ENCODE measurements at places on chromosomes 2 and 18.

- DNase-seq: no peak
Observed at GRCh38 chr2:227340106-227340505, 15.1 kb downstream of the MFF start.

DNA sequence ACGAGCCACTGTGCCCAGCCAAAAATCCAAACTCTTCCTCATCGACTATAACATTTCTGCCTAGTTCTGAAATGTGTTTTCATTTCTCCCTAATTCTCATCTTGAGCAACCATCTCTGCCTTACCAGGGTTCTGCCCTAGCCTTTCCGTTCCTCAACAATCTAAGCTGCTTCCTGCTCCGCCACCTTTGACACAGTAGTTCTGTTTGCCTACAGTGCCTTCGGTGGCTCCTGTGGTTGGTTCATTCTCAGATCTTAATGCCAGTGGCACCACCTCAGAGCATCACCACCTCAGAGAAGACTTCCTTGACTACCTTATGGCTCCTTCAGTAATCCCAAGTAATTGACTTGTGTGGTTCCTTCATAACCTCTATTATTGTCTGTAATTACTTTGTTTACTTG, 3.8 kb downstream of the SOCS6 start:
- DNase-seq: no peak

DNA sequence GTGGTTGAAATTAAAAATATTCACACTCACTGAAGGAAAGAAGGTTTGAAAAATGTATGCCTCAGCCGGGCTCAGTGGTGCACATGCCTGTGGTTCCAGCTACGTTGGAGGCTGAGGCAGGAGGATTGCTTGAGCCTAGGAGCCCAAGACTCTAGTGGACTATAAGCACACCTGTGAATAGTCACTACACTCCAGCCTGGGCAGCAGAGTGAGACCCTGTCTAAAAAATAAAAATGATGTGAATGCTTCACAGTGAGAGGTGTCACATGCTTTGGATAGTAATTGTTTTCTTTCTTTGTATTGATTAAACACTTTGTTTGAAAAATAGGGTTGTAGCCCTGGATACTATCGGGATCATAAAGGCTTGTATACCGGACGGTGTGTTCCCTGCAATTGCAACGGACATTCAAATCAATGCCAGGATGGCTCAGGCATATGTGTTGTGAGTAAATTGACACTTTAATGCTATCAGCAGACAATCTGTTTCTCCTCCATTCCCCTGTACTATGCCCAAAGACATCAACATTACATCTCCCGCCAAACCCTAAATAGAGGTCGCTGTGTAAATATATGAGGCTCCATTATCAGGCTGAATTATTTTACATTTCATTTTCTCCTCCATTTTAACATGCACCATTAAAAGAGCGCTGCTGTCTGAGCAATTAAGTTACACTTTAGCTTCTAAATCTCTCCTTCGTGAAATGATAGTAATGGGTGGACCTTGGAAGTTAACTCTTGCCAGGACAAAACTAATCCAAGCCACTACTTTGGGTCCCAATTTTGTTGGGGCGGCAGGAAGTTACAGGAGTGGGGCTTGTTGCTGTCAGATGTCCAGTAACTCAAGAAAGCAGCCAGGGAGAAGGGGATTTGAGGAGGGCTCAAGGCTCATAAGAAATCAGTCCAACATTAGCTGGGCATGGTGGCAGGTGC, 138.3 kb upstream of the TTC39C start:
- no peak for DNase-seq

DNA sequence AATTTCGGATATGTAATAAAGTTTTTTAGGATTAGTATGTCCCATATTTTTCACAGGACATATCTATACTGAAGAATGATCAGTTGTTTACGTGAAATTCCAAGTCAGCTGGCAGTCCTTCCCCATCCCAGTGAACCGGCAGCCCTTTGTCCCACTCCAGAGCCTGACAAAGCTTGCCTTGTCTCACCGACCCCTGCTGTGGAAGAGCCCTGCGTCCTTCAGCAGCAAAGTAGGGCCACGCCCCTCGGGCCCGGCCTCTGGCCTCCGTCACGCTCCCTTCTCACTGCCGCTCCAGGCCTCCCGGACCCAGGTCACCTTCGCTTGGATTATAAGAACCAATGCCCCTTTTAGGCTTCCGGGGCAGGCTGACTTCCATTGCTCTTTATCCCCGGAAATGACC, 89.8 kb upstream of the TGIF1 start:
- peak; percentile 70 for DNase-seq

DNA sequence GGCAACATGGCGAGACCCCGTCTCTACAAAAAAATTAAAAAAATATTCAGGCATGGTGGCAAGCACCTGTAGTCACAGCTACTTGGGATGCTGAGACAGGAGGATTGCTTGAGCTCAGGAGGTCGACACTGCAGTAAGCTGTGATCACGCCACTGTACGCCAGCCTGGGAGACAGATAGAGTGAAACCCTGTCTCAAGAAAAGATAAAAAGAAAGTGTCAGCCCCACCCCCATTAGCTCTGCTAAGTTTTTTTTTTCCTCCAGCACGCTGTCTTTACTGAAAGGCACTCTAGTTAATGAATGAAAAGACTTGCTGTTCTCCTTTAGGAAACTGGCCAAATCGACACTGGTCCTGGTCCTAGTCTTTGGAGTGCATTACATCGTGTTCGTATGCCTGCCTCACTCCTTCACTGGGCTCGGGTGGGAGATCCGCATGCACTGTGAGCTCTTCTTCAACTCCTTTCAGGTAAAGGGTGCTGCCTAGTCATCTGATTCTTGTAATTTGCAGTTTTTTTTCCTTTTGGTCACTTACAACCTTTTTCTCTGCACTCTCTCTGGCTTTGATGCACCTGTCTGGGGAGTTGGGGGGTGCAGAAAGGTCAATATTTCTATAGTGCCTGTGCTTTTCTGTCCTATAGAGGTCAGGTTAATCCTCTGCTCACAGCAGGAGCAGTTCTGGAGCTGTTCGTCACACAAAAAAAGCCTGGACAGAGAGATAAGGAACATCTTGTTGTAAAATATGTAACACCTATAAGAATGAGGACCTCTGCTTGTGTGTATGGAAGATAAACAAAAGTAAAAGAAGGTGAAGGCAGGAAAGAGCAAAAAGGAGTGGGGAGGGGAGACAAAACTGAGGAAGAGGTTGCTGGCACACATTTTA, 82.3 kb downstream of the PTH2R start:
- peak; percentile 23 for DNase-seq

DNA sequence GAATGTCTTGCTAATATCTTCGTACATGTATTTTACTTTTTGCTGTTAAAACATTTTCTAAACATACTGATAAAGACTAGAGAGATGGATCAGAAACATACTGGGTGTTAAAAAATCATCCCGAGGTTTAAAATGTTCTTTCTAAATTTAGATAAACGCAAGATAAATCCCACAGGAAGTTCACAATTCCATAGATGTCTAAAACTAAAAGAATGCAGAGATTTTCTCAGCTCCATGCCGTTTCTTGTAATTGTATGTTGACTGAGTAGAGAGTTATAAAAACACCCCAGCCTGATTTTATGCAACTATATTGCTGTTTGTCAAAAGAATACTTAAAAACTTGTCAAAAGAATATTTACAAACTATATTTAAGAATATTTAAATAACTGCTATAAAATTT, 455.7 kb downstream of the ARHGAP15 start:
- DNase-seq: no peak

GRCh38 chr2:234404957-234405356, 91.9 kb downstream of the ARL4C start:
- no peak for DNase-seq

DNA sequence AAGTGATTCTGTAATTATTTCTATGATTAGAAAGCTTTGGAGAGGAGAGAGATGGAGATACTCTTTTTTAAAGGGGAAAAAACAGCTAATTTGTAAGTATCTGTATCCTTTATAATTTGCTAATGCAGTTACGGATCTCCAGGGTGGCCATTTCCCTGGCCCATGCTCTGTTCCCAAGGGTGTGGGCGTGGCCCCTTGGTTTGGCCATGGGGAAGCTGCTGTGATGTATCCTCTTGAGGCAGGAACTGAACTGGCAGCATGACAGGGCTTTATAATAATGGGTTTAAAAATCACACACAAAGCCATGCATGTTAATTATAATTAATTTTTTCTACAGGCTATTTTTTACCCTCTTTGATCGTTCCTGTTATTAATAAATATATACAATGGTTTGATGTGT, 27.0 kb downstream of the TRAPPC12 start:
- DNase-seq: no peak

- no peak for DNase-seq
Observed at GRCh38 chr2:239278361-239278760, 122.5 kb downstream of the HDAC4 start.

DNA sequence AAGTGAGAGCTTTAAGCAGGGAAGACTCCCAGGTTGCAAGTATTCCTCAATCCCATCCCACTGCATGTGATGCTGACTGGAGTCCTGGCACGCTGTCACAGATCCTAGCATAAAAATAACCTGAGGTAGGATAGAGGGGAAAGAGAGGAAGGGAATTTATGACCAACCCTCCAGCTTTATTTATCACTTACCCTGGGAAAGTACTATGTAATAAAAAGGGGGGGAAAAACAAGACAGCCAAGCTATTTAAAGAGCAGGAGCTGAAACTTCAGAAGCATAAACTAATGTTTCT, 122.2 kb downstream of the SLC8A1 start:
- no peak for DNase-seq

DNA sequence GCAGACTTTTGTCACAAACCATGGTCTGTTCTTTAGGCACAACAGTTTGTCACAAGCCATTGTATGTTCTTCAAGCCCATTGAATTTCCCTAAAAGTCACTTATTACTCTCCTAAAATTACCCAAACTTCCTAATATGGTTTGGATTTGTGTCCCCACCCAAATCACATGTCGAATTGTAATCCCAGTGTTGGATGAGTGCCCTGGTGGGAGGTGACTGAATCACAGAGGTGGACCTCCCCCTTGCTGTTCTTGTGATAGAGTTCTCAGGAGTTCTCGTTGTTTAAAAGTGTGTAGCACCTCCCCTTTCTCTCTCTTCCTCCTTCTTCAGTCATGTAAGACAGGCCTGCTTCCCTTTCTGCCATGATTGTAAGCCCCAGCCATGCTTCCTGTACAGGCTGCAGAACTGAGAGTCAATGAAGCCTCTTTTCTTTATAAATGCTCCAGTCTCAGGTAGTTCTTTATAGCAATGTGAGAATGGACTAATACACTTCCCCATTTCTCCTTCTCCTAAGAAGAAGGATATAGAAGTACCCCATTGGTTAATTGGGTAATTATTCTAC, 11.2 kb upstream of the GYPC start:
- DNase-seq: no peak

- no peak for DNase-seq
Observed at GRCh38 chr2:17245906-17246305, 272.3 kb downstream of the RAD51AP2 start.

- DNase-seq: no peak
Observed at GRCh38 chr2:231199219-231199618, 788 bp downstream of the ARMC9 start.

DNA sequence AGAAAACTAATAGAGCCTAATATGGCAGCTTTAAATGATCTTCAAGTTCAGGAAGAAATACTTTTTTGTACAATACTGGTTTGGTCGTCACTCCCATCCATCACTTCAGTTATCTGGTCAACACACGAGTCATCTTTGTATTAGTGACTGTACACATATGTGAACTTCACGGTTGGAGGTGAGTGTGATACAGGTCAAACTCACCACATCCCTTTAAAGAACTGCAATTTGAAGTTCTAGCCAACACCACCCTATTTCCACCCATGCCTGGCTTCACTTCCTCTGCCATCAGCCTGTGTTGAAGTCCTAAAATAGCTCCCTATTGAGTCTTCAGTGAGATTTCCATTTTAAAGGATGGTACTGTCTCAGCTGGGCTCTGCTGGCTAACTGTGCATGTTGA, 361.9 kb downstream of the TXNL1 start:
- no peak for DNase-seq

DNA sequence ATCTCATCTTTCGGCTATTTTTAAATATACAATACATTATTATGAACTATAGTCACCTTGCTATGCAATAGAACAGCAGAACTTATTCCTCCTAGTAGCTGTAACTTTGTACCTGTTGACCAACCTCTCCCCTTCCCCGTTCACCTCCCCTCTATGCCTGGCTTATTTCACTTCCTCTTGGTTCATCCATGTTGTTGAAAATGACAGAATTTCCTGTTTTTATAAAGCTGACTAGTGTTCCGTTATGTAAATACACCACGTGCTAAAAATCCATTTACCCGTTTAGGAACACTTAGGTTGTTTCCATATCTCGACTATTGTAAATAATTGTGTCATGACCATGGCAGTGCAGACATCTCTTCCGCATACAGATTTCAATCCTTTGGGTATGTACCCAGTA, 10.3 kb downstream of the ALPI start:
- DNase-seq: no peak

GRCh38 chr2:239318790-239319661, 81.8 kb downstream of the HDAC4 start:
- DNase-seq: no peak

DNA sequence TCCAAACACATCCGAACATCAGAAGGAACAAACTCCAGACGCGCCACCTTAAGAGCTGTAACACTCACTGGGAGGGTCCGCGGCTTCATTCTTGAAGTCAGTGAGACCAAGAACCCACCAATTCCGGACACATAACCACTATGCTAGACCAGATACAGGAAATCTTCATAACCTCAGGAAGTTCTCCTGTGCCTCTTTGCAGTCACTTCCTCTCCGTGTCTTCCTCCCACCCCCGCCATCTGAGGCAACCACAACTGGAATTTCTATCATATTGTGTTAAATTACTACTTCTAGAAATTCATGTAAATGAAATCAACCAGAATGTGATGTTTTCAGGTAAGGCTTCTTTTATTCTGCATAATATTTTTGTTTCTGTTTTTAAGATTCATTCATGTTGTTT, 631.0 kb upstream of the NXPH2 start:
- DNase-seq: no peak

DNA sequence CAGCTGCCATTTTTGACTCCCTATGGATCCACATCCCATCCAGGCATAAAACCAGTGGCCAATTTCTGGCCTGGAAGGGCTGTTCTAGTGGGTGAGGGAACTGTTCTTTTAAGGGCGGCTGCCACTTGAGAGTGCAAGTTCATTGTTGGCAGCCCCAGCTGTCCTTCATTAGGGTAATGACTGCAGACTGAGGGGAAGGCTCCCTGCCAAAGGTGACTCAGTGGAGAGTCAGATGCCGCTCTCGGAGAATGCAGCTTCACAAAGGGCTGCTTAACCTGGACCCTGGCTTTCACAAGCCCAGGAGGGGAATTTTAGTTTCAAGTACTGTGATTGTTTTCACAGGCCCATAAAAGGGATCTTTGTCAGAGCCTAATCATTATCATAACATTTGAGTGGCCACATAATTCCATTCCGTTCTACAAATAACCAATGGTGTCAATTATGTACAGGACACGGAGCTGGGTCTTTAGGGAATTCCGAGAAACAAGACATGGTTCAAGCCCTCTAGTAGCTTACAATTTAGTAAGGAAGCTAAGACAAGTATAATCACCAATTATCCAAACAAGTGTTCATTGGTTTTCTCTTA, 235.7 kb downstream of the CDCA7 start:
- DNase-seq: peak; percentile 57

- no peak for DNase-seq
Observed at GRCh38 chr2:200225951-200226350, 80.5 kb upstream of the SPATS2L start.

GRCh38 chr2:86417961-86418360, 23.2 kb upstream of the KDM3A start:
- no peak for DNase-seq

- no peak for DNase-seq
Observed at GRCh38 chr2:239778042-239778851, 246.9 kb downstream of the NDUFA10 start.

GRCh38 chr2:16134436-16135165, 194.3 kb downstream of the MYCN start:
- no peak for DNase-seq
